ENCODE measurements at places on chromosomes 16 and 17.

GRCh38 chr17:32256012-32256700, 9.5 kb upstream of the RHBDL3 start:
- DNase-seq, result no peak

DNA sequence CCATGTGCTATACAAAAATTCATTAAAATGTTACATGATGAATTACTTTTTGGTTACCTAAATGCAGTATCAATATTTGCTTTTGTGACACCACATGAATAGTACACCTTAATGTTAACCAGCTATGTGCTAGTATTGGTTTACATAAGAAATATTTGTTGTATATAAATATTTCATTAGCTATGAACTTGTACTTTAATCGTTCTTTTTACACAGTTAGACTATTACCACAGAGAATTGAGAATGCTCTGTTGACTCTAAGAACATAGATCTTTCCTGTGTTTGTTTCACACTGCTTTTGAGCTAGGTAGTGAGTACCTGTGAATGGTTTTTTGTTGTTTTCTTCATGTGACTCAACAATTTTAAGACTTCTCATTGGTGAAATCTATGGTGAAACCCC, 93.4 kb downstream of the KANSL1 start:
- no peak for DNase-seq

DNA sequence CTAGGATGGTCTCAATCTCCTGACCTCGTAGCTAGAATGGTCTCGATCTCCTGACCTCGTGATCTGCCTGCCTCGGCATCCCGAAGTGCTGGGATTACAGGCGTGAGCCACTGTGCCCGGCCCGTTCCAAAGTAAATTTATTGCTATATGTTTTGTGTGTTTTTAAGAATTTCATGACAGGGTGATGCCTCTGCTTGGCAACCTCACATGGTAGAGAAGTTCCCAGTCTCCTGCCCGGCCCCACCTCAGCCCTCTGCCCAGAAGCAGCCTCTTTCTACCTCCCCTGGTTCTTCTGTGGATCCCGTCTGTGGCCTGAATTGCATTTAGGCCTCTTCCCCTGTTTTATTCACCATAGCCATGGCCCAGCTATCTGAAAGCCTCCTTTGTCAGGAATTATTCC, 55.0 kb downstream of the B9D1 start:
- DNase-seq, result no peak

GRCh38 chr17:81111066-81111465, 54.2 kb upstream of the PVALEF start:
- DNase-seq, result no peak

GRCh38 chr16:2784358-2785100, 2.8 kb downstream of the PRSS33 start:
- DNase-seq, result no peak

DNA sequence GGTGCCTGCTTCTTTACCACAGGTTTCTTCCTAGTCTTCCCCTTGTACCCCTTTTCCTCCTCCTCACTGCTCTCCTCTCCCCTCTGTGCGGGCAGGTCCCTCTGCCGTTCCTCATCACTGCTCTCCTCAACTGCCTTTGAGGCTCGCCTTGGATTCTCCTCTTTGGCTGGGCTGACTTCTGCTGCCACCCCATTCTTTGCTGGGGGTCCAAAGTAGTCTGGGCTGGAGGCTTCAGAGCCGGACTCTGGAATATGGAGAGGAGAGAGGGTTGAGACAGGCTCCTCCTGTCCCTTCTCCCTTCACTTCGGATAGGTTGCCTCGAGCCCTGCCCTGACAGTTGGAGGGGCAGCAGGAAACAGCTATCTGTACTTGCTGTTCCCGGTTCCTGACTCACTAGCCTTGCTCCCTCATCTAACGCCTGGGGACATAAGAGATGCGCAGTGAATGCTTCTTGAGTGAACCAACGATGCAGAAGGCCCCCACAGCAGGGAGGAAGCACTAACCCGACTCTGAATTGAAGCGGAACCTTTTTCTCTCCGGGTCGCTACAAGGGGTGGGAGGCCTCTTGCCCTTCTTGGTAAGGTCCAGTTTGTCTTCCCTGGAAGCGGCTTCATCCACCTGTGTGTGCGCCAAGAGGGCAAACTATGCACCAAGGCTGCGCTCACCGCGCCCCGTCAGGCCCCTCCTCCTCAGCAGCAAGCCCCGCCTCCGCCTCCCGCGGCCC, 655 bp downstream of the HIRIP3 start:
- peak; percentile 71 for DNase-seq

- DNase-seq, result no peak
These were observed 22.2 kb downstream of the TEX2 start for GRCh38 chr17:64240741-64241347.

- no peak for DNase-seq
These were observed 5.9 kb downstream of the CD300LB start for GRCh38 chr17:74525465-74525725.

DNA sequence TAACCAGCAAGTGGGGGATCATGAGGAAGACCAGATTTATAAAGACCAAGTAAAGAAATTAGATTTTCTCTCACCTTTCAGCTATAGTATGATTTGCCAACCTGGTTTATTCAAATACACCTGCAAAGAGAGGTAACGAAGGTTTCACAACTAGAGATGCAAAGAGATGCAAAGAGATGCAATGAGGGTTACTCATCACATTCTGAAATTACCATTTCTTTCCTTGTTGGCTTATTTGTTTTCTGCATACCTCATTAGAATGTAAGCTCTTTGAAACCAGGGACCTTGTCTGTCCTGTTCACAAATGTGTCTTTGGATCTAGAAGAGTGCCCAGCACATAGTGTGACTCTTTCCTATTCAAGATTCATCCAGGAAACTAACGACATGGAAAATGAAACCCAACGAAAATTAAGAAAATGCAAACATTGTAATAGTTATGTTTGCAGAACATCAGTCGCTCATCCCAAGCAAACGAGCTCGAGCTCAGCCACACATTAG, 9.0 kb upstream of the LONP2 start:
- DNase-seq, result no peak

DNA sequence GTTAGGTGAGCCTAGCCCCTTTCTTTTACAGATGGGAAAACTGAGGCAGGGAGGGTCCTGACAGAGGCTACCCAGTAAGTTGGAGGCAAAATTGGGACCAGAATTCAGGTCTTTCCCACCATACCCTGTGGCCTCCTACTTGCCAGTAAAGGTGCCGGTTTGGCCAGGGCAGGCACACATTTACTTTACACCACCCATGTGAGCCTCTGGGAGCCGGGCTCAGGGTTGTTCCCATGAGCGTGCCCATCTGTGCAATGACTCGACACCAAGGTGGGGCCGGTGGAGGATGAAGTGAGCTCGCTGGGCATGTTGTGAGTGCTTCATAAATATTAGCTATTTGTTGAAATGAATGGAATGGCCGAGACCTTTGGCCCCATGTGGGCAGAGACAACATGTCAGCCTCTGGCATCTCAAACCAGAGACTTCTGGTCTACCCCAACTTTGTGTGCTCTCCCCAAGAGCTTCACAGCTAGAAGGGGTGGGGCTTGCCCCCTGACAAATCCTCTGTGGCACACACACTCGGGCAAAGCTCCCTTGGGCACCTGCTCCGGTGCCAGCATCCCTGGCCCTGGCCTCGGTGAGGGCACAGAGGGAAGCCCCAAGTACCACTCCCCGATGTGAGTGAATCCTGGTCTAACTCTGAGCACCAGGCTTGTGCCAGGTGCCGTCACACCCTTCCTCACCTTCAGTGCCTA, 60.1 kb downstream of the SRCIN1 start:
- no peak for DNase-seq

DNA sequence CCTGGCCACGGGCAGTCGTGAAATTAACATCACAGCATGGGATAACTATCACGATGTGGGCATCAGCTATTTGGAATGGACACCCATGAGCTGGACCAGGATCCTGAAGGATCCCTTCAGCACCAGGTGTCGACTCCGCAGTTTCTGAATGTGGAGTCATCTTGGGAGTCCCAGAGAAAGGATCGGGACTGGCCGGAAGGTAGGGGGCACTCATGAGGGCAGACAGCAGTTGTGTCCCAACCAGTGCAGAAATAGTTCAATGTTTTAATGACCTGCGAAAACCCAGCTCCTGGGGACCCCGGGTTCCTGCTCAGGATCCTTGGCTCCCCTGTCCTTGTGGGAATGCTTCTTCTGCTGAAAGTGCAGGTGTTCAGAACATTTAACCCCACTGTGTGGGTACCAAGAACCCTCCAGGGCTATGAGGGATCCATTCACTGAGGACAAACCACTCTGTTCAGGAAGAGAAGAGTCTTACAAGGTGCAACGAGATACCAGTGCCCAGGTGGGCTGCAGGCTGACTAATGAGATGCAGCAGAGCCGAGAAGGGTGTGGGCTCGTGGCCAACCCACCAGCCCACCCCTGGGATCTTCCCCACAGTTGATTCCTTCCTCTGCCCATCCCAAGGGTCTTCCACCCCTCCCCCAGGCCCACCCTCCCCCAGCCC, 154.8 kb downstream of the SALL1 start:
- DNase-seq, result no peak

GRCh38 chr17:17400566-17401184, 76.1 kb upstream of the MED9 start:
- no peak for DNase-seq

DNA sequence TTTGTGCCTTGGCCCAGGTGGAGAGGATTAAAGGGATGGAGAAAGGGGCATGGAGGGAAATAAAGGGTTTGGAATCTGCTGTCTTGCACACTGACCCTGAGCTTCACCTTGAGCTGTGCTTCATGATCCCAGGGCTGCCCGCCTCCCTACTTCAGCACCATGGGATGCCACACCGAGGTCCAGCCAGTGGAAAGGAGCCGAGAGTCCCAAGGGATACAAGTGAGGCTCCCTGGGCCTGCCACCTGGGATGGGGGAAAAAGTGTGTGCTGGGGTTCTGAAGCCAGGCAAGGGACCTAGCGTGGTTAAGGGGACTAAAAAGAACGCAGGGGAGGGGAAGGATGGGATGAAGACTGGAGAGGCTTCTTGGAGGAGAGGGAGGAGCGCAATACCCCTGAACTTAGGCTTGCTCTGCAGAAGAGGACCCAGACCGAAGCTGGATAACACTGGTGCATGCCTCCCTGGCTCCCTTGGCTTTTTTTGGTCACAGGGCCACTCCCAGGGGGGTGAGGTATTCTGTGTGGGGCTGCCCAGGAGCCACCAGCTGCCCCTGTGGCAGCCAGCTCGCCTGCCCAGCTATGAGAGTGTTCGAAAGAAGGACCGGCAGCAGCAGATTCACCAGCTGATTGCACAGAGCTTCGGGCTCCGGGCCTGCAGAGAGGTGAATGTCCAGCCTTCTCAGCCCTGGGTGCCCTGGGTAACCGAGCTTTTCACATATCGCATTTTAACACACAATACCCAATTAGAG, 7.2 kb downstream of the MRPL27 start:
- DNase-seq, result no peak

DNA sequence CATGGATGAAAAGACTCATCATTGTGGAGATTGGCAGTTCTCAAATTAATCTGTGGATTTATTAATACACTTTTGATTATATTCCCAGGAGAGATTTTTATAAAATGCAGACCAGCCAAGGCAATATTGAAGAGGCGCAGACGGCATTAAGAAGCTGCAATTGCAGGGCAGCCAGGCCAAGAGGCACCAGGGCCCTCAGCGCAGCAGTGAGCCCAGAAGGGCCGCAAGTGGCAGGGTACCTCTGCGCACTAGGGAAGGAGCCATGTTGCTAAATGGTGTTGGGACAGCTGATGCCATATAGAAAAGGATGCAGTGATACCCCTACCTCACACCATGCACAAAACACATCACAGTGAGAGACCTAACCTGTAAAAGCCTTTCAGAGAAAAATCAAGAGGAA, 36.6 kb upstream of the CHMP6 start:
- no peak for DNase-seq

DNA sequence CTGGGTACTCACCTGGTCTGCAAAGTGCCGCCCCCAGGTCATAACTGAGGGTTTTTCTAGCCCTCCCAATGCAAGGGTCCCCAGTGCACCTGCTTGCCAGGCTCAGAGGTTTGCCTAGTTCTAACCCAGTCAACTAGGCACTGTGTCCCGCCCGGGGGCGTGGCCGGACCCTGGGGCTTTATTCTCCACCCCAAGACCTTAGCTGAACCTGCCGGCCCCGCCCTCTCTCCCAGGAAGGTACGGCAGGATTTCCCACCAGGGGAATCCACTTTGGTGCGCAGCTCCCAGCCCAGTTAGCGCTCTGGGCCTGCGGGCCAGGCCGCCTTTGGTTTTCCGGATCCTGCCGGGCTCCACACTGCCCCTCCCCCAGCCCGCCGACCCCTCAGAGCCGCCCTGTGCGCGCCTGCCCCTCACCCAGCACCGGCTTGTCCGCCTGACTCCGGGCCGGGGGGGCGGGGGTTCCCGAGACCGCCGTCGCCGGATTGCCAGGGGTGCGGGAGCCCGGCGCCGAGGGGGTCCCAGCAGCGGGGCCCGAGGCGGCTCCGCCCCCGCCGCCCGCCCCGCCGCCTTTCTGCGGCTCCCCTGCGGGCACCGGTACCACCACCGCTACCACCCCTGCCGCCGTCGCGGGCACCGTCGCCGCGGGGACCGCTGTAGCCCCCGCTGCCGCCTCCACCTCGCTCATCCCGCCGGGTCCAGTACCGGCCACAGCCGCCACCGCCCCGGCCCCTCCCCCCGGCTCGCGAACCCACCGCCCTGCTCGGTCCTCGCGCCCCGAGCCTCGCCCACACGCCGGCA, 424 bp downstream of the YBX2 start:
- DNase-seq, result no peak

DNA sequence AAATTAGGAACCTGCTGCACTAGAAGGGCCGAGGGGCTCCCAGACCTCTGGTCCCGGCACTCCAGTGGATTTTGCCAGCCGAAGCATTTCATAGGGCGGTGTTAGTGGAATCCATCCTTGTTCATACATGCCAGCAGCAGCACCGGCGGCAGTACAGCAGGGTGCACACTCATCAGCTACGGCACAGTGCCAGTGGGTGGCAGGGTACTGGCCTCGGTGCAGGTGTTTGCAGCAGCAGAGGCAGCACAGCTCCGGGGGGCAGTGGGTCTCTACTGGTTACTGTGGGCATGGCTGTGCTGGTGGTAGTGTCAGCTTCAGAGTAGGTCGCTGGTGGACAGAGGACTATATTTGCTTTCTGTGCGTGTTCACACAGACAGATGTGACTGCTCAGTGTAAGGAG, 985.7 kb downstream of the CDH8 start:
- DNase-seq, result no peak

DNA sequence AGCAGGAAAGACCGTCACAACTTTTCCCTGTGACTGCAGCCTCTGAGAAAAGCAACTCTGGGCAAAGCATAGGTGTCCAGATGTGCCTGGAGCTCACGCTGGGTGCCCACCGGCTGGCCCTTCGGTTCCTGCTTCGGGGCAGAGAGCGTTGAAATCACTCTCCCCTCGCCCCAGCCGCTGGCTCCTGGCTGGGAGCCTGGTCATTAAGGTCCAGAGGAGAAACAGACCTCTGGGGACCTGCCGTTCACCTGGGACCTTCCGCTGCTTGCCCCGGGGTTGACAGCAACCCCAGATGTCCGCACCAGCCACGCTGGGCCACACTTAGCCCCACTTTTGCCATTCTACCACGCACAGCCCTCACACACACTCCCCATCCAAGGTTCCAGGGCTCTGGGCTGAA, 13.1 kb downstream of the MRM3 start:
- no peak for DNase-seq

Data from CD4-positive, alpha-beta T cell treated with Interleukin-15 for 4 hours (primary cell).